ENCODE measurements at places on chromosomes 3 and 15.
A peak's percentile ranks its signal among the peaks of the same experiment; 100 is the strongest.

- no peak for DNase-seq
These were observed 138.8 kb downstream of the PDZRN3 start for GRCh38 chr3:73485877-73486330.

DNA sequence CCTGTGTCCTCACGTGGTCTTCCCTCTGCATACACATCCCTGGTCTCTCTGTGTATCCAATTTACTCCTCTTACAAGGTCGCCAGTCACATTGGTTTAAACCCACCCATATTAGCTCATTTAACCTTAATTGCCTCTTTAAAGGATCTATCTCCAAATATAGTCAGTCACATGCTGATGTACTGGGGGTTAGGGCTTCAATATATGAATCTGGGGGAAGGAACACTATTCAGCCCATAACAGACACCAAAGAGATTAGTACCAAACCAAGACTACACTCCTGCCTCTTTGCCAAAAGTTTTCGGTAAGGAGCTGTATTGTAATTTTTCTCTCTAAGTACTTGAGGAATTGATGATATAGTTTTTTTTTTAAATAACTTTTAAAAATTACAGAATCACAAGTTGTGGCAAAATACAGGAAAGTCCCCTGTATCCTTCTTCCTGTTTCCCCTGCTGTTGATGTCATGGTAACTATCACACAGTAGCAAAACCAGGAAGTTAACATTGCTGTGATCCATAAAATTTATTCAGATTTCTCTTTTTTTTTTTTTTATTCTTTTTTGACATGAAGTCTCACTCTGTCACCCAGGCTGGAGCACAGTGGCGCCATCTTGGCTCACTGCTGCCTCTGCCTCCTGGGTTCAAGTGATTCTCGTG lies 67.8 kb downstream of the SLCO3A1 start:
- DNase-seq, result peak; percentile 7

DNA sequence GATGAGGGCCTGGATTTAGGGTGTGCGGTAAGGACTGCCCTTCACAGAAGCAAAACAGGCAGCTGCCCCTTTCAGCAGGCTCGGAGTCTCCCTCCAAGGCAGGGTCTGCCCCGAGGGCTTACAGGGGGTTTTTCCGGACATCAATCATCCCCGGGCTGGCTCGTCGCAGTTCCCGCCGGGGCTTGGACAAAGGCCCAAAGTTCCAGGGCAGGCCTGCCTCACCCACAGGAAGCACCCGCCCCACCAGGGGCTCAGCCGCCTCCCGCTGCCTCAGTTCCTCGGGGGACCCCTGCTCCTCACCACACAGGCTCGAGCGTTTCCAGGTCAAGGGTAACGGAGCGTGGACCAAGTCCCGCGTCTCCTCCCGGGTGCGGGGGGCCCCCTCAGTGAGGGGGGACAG lies 27.0 kb downstream of the KIF7 start:
- no peak for DNase-seq

GRCh38 chr15:63056829-63057228 lies 14.3 kb downstream of the TPM1 start:
- DNase-seq, result no peak

- DNase-seq, result no peak
These were observed 99.1 kb downstream of the SLC49A4 start for GRCh38 chr3:122893754-122894668.

DNA sequence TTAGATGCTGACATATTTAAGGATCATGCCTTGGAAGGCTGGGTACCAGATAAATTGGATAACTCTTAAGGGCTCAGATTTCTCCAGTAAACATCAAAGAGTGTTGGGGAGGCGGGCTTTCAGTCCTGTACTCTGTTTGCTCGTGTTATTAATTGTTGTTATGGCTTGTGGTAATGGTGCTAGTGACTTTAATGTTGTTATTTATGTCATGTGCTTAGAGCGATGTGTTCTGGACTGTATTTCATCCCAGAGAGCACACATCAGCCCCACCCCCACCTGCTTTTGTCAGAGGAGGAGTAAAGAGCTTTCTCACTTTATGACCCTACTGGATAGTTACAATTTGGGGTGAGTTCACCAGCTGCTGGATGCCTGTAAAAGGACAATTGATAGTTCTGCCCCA lies 386.3 kb downstream of the EPHB1 start:
- DNase-seq, result no peak

- no peak for DNase-seq
These were observed 23.8 kb downstream of the TICRR start for GRCh38 chr15:89599021-89599420.

- DNase-seq, result no peak
These were observed 1.2 kb upstream of the BBX start for GRCh38 chr3:107521469-107522059.

- no peak for DNase-seq
These were observed at the start of gene ISL2 for GRCh38 chr15:76336254-76337058. Gene ISL2 (plus strand): TSS chr15:76336773. CDS start chr15:76336884, 111 bp downstream.
